ENCODE measurements at places on chromosomes 1 and 21.

- no peak for DNase-seq
These were observed 41.3 kb upstream of the TNFSF4 start for GRCh38 chr1:173248247-173248940.

GRCh38 chr1:172141341-172141881 is 279.1 kb upstream of the C1orf105 start:
- DNase-seq: no peak

DNA sequence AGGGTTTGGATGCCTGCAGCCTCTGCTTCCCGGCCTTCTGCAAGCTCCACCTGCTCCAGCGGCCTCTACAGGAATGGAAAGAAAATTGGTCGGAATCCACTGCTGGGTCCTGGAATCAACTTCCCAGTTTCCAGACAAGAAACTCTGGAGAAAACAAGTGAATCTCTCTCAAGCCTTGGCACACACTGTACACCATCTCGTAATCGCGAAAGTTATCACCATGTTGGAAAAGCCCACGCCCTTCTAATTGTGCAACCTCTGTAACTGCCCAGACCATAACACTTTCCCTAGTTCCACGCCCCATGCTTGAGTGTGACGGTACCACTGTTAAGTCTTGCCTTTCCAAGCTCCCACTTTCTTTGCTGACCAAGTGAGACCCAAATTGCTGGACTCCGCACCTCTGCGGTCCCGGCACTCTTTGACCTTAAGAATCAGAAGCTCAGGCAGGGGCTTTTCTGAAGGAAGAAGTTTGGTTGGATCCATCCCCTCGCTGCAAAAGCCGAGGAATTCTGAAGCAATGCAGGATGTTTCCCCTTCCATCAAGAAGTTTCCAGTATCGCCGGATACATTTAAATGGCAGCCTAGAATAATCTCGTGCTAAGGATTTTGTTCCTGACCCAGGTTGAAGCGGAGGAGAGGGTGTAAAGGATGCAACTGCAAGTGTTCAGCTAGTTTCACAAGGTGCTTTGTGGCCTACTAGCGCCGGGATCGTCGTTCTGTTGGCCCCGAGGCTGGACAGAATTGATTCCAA is 6.2 kb downstream of the NR5A2 start:
- no peak for DNase-seq

DNA sequence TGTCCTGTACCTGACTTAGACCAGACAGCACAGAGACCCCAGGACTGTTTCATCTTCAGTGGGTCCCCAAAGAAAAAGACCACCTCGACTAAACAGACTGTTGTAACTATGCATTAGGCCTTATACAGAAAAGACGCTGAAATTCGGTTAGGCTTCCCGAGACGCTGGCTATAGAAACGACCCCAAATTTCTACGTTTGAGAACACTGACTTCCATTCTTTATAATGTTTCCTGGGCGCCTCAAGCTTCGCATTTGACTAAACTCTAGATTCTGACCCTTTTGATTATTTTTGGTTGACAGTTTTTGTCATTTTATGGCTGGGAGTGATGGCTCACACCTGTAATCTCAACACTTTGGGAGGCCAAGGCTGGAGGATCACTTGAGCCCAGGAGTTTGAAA is 986 bp upstream of the TRAPPC10 start:
- no peak for DNase-seq

GRCh38 chr1:113375878-113376277 is 14.4 kb upstream of the MAGI3 start:
- no peak for DNase-seq

DNA sequence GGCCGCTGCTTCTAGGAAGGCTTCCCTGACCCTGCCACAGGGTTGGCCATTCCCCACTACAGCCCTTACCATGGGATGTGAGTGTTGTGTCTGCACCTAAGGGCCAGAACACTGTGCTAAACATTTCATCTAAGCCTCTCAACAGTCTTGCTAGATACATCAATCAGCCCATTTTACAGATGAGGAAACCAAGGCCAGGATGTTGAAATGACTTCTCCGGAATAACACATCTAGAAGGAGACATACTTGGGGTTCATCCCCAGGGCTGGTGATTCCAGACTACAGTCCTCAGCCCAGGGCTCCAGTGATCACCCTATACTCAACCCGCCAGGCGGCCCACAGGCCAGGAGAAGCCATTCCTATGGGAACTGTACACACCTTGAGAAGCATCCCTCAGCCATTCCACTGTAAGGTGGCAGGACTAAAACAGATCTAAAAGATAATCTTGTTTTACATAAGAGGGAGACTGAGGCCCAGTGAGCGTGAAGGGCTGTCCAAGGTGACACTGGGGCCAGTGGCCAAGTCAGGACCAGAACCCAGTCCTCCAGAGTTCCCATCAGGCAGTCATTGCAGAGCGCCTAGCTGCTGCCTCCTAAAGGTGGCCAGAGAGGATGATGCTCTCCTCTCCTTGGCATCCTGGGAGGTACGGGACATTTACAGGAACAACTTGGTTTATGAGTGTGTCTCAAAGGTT is 119.5 kb downstream of the GLIS1 start:
- no peak for DNase-seq

DNA sequence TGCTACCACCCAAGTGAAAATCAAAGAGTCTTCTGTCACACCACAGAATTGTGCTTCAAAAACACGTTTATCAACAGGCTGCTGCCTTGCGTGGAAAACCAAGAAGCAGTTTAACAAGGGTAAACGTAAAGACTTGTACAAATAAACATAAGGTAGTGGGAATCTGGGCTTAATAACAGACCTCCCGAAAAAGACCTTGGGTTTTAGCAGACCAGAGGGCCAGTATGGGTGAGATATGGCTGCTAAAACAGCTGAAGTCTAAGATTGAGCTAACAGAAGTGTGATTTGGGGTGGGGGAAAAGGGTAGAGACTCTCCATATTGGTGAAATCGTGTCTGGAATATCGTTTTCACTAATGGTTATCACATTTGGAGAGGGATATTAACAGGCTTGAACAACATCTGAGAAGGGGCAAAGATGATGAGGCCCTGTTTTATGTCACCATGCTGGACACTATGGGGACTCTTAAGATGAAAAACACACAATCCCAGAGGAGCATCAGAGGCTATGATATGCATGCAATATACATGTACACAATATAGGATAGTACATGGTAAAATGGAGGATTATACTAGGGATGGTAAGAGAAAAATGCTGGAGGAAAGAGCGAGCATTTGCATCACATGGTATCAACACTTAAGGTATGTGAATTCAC is 1.4 kb downstream of the MOV10 start:
- DNase-seq: no peak

- no peak for DNase-seq
These were observed 49.9 kb upstream of the HAO2 start for GRCh38 chr1:119318466-119319309.

GRCh38 chr1:116087628-116088027 is 23.6 kb upstream of the MAB21L3 start:
- DNase-seq: no peak

- no peak for DNase-seq
These were observed 33.0 kb upstream of the PSMG1 start for GRCh38 chr21:39216290-39216689.
